ENCODE measurements at places on chromosomes 7 and 10.
A peak's percentile ranks its signal among the peaks of the same experiment; 100 is the strongest.

- no peak for DNase-seq
Observed at GRCh38 chr7:152136686-152137085, 111.2 kb downstream of the GALNT11 start.

DNA sequence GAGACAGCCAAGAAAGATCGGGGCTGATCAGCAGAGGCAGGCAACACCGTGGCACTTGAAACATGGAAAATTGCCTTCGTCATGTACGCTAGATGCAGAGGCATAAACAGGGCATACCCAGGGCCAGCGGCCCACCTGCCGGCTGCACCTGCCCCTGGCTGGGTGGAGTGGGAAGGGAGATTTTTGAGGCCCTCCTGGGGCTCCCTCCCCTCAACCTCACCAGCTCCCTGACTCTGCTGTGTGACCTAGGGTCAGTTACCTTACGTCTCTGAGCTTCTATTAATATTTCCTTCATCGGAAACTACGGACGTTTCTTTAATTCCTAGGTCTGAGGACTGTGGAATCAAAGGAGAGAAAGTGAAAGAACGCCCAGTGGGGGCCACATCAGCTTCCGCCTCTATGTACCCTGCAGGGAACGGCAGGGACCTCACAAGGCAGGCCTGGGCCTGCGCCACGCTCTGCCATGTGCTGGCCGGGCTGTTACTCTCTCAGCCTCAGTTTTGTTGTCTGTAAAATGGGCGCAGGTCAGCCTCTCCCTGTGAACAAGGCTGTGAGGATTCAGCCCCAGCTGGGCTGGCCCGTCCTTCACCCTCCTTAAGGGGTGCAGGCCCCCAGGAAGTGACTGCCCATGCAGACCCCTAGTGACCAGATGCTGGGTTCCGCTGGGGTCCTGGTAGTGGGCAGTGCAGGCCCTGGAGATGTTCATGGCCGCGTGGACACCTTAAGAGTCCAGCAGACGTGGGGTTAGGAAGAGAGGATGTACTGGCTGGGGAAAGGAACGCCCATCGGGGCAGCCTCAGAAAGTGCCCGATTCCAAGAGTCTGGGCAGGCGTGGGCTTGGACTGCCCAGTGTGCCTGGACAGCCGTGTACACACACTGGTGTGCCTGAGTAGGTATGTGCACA lies 22.7 kb downstream of the ELFN1 start:
- peak; percentile 8 for DNase-seq

DNA sequence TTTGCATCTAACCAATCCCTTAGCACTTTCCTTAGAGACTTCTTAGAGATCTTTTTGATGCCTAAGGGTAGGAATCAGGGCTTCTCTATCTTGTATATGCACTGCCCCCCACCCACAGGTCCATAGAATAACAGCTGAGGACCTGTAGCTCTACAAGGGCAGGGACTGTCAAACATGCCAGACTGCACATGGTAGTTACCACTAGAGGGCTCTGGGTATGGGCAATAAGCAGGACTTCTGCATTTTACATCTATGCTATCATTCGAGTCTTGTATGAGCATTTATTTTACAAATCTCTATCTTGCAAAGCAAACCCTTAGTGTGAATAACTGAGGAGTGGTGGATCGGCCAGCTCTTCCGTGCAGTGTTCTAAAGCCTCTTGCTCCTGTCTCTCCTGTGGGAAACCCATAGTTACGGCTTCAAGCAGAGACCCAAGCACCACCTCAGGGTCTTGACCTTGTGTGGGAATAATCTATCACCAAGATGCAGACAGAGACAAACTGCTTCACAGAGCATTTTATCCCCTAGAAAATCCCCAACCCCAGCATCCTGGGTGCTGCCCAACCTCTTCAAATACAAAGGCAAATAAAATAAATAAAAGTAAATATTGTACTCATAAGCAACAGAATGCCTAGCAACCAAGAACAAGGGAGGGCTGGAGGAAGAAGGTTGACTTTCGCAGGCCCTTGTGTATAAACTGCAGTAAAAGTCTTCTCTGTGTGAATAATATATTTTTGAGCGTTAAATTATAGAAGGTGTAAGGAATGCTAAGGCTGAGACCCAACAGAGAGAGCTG lies 219.3 kb downstream of the WDR11 start:
- DNase-seq, result peak; percentile 39

DNA sequence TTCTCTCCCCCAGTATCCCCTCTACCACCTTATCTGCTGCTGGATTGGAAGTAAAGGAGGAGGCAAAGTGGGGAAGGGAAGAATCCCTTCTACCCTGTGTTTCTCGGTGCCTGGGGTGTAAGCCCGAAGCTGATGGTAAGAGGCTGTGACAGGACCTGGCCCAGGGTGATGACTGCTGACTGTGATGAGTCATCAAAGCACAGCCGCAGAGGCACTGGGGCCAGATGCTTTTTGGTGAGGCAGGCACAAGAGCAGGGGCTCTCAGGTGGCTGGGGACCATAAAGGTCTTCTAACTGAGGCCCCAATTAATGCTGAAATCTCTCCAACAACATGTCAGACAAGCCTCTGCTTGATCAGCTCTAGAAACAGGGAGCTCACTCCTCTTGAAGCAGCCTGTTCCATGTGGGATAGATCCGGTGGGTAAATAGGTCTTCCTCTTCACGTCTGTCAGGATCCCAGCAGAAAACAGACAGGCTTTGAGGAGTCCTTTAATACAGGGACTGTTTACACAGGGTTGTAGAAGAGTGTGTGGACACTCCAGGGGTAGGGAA lies 86.1 kb upstream of the PCBD1 start:
- no peak for DNase-seq

DNA sequence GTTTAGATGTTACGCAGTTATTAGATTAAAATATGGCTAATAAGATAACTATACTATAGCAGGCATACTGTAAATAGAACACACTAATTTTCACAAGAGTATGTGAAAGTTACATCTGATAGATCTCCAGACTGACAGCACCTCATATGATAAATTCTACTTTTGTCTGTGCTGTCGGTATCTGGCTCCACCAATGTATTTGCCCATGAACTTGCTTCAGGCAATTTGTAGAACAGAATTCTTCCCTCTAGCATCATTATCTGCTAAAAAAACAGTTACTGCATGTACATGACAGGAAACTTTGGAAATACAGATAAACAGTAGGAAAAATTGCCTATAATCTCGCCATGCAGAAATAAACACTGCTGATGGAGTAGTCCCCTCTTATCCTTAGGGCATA lies 137.7 kb downstream of the WNT2 start:
- no peak for DNase-seq

GRCh38 chr10:63700631-63701156 lies 179.5 kb downstream of the REEP3 start:
- no peak for DNase-seq

- no peak for DNase-seq
Observed at GRCh38 chr10:20596065-20596755, 300.9 kb downstream of the NEBL start.

- no peak for DNase-seq
Observed at GRCh38 chr7:105438847-105439173, 50.1 kb upstream of the SRPK2 start.

DNA sequence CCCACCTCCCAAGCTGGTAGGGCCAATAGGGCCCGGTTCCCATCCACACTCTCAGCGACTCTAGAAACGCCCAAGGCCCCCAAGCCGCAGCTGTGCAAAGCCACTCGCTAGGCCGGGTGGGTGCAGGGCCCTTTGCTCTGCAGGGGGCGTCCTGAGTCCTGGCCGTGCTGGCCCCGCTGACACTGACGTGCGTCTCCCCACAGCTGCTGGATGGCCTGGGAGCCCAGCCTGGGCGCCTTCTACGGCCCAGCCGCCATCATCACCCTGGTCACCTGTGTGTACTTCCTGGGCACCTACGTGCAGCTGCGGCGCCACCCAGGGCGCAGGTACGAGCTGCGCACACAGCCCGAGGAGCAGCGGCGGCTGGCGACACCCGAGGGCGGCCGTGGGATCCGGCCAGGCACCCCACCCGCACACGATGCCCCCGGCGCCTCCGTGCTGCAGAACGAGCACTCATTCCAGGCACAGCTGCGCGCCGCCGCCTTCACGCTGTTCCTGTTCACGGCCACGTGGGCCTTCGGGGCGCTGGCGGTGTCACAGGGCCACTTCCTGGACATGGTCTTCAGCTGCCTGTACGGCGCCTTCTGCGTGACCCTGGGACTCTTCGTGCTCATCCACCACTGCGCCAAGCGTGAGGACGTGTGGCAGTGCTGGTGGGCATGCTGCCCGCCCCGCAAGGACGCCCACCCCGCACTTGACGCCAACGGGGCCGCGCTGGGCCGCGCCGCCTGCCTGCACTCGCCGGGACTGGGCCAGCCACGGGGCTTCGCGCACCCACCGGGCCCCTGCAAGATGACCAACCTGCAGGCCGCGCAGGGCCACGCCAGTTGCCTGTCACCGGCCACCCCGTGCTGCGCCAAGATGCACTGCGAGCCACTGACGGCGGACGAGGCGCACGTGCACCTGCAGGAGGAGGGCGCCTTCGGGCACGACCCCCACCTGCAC lies 31.6 kb upstream of the KNDC1 start:
- DNase-seq, result no peak

GRCh38 chr7:150648353-150649079 lies 16.3 kb upstream of the GIMAP6 start:
- no peak for DNase-seq

- no peak for DNase-seq
Observed at GRCh38 chr7:68009716-68010115, 1013.1 kb downstream of the TYW1 start.

- DNase-seq, result no peak
Observed at GRCh38 chr7:105693576-105693975, 112.3 kb upstream of the EFCAB10 start.

DNA sequence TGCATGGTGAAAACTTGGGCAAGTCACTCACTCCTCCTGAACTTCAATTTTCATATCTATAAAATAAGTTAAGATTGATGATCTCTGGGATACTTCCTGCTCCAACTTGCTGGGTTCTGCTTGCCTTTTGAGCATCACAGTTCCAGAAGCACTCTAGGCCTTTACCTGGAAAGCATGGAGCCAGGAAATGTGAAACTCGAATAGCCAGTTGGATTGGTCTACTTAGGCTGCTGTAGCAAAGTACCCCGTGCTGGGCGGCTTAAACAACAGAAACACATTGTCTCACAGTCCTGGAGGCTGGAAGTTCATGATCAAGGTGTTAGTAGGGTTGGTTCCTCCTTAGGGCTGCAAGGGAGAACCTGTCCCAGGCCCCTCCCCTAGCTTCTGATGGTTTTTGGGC lies 64.5 kb downstream of the NAMPT start:
- no peak for DNase-seq

GRCh38 chr10:80051993-80052392 lies 26.5 kb upstream of the TMEM254 start:
- peak; percentile 34 for DNase-seq

- DNase-seq, result no peak
Observed at GRCh38 chr10:69839696-69840345, 38.1 kb downstream of the COL13A1 start.

DNA sequence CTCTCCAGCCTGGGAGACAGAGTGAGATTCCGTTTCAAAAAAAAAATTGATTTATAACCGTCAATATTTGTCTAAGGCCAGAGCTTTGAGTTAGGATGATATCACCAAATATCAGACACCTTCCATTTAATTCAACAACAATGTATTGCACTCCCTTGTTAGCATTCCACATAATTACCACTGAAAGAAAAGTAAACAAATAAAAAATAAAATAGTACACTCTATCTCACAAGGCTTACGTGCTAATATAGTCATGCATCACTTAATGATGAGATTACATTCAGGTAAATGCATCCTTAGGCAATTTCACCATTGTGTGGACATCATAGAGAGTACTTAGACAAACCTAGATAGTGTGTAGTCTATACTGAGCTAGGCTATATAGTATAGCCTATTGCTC lies 127.6 kb upstream of the RHOBTB1 start:
- DNase-seq, result no peak

DNA sequence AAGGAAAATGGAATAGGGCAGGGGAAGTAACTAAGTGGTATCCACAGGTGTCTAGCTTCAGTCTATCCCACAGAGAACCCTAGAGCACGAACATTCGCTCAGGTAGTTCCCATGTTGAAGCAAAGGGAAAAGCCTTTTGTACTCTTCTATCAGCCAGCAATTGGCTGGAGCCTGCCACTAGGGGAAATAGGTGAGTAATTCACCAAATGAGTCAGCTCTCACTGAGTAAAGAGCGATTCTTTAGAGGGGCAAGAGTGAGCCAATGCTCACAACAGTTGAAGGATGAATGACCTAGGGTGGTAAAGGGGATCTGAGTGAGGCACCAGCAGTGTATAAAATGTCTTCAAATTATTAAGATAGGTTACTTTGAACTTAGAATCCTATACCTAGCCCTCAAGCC lies 94.1 kb upstream of the ZNF800 start:
- DNase-seq, result no peak

DNA sequence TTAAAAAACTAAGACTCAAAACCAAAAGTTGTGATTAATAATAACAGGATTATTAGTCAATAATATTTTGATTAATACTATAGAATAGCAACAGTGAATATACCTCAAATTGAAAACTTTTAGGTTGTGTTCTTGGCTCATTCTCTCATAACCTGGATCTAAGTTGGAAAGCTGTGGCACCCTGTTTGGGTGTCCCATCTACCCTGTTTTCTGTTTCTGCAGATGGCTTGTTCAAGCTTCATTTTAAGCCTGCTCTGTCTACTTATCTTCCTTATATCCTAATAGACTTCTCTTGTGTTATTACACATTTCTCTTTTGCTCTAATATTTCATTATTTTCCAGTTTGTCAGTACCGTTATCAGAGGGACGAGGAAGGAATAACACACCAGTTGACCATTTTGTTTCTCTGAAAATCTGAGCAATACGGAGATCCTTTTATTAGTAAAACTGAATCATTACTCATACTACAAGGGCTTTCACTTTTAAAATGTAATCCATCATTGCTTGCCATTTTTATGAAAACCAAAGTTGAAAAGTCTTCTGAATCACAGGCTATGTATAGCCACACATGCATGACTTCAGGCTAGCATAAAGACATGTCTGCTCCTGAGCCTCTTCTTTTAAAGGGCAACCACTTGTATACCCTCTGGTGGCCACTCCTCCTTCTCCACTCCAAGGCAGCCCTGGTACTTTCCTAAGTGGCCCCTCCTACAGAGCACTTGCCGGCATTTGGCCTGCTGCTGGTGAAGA lies 22.3 kb downstream of the COX15 start:
- no peak for DNase-seq
